ENCODE measurements at places on chromosomes 7 and 10.

GRCh38 chr7:11539853-11540252 lies 292.1 kb downstream of the THSD7A start:
- no peak for DNase-seq

DNA sequence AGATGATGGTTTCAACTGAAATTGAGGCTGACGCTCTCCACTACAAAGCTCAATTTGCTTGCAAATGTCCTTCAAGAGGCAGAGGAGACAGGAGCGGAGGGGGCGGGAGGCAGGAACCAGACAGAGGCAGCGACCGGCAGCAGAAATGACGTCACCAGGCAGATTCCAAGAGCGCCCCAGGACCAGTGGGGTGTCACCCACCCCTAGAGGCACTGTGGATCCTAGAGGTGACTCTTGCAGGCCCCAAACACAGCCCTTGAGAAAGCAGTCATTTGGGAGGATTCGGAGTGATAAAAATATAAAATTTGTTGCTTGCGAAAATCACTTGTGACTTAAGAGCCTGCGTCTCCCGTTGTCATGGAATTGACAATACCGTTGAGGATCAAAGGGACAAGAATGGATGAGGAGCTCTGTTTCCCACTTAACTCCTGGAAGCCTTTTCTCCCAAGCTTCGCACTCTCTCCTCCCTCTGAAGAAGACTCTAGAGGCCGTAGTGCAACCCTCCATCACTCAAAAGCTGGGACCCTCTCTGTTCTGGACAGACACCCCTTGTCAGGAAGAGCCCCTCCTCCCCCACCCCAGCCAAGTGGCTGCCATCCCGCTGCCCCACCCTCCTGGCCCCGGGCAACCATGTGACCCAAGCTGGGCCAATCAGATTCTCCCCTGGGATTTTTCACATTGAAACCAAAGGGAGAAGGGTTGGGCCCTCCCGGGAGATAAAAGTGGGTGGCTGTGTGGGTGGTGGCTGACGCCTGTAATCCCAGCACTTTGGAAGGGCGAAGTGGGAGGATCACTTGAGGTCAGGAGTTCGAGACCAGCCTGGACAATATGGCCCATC lies 16.3 kb upstream of the SLC29A4 start:
- DNase-seq, result no peak

GRCh38 chr10:12656518-12657142 lies 307.3 kb downstream of the CAMK1D start:
- no peak for DNase-seq

DNA sequence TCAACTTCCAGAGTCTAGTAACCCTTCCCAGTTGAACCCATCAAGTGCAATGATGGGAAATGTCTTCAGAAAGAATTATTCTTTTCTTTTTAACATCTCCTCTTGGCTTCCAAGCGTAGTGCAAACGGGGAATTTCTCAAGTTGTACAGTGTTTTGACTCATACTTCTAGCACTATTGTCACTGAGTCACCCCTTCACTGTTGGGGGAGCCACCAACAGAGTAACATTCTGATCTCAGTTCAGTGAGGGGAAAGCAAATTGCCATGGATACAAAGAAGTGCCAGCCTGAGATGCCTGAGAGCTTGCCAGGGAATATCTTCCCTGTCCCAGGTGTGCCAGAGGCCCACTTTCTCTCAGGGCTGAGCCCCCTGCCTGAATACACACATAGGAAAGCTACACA lies 31.0 kb downstream of the CYP3A5 start:
- DNase-seq, result no peak

DNA sequence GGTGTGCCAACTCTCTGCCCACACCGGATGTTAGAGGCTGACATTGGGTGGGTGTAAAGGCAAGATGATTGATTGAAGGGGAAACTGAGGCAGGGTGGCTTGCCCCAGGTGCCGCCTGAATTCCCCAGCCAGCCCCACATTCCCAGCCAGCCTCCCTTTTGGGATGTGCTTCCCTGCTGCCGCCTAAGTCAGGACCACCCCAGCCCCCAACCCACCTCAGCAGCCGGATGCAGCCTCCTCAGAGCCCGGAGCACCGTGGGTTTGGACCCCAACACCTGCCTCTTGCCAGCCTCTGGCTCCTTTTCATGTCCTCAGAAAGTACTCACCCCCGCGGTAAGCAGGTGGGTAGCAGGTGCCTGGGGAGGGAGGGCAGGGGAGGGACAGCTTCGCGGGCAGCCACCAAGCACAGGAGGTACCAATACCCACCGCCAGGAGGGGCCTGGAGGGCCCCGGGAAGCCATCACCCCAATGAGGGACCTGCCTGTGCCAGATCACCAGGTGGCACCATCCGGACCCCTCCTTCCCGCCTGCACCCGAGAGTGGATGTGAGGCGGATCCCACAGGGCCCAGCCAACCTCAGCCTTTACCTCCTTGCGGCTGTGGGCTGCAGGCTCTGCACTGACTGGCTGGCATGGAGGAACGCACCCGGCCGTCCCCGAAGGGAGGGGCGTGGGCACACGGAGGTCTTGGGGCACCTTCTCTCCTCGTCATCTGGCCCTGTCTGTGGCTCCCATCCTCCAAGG lies 60.5 kb downstream of the PWWP2B start:
- no peak for DNase-seq

DNA sequence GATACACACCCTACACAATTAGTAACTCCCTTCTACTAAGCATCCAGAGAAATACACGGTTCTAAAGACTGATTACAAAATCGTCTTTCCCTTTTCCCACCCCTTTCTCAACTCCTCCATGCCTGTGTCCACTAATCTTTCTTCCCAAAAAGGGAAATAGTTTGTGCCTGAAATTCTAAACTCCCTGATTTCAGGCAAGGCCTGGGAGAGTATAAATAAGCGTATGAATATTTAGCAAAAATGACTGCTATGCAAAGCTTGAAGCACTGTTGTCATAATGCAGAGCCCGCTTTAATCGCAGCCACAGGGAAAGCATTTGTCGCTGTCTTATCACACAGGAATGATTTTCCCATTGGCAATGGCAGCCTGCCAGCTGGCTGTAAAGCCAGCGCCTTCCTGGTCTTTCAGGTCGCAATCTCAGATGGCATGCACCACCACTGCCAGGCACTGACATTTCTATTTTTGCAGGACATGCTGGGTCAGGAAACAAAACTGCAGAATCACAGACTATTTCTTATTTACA lies 142.9 kb upstream of the PCGF5 start:
- no peak for DNase-seq

GRCh38 chr10:52621635-52622079 lies 150.9 kb downstream of the MBL2 start:
- no peak for DNase-seq

- DNase-seq, result no peak
These were observed 1.9 kb downstream of the CLRN3 start for GRCh38 chr10:127890832-127891334.

DNA sequence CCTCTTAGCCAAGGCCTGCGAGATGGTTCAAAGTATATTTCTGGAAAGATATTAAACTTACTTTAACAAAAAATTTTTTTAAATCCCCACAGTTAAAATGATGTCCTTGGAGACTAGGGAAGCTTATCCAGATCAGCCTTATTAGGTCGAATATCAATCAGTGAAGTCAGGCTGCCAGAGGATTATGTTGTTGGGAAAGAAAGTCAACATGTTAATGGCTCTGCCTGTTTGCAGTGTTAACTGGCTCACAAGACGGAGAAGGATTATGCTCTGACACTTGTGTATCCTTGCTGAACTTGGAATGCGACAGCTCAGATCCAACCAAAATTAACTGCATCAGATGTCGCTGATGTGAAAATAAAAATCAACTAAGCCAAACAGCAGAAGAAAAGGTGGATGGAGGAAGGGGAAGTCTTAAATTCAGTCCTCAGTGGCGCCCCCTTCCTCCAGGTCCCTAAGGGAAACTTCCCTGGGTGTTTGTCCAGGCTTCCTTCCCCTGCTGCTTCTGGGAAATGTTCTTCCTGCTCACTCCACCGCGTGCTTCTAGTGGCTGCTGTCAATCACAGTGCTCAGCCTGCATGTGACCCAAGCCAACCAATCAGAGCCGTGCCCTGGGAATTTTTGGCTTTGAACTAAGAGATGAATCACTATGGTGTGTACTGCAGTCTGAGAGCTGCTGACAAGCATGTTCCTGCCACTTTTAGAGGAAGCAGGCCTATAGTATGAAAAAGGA lies 690.4 kb upstream of the NRP1 start:
- no peak for DNase-seq

- DNase-seq, result no peak
These were observed 32.9 kb downstream of the AUTS2 start for GRCh38 chr7:69631131-69631530.

GRCh38 chr10:59143544-59143943 lies 32.9 kb upstream of the PHYHIPL start:
- no peak for DNase-seq

GRCh38 chr10:69468751-69469089 lies 17.5 kb downstream of the TSPAN15 start:
- DNase-seq, result no peak

DNA sequence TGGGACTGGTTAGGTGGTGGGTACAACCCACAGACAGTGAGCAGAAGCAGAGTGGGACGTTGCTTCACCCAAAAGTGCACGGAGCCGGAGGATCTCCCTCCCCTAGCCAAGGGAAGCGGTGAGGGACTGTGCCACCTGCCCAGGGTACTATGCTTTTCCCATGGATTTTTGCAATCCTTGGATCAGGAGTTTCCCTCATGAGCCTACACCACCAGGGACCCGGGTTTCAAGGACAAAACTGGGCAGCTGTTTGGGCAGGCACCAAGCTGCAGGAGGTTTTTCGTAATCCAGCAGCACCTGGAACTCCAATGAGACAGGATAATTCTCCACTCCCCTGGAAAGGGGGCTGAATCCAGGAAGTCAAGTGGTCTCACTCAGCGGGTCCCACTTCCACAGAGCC lies 209.1 kb upstream of the CXCL12 start:
- no peak for DNase-seq

- DNase-seq, result no peak
These were observed 68.0 kb downstream of the VOPP1 start for GRCh38 chr7:55504093-55504859.

DNA sequence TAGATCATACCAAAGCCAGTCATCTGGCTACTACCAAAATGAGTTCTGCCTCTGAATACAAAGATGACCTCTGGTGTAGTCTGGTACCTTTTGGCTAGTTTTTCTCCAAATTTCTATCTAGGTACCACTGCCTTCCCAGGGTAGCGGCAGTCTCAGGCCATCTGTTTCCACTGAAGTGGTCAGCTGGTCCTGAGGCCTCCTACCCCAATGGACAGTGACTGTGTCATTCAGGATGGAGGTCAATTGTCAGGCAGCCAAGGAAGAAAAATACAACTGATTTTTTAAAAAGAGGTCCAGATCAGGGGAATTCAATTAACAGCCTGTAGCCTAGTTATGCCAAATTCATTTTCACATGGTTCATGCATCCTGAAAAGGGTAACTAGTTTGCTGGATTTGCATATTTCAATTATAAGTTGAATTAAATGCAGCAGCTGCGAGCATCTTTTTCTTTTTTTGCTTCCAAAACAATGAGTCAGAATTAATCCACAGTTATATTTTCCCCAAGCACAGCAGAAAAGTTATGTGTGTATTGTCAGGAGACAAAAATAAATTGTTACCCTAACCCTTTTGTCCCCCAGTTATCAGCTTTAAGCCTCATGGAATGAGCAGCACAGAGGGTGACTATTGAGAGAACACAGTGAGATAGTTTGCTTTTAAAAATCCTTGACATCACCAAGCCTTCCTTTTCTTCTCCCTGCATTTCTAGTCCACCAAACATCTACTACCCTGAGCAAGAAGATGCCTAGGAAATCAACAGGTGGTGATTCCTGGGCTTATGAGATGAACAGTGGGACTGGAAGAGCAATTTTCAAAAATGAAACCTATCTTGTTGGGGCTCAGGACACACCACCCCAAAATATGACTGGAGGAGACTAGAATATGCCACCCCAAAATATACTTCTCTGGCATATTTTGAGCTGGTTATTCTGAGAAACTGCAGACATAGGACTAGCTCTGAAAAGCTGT lies 27.7 kb downstream of the BCCIP start:
- no peak for DNase-seq

DNA sequence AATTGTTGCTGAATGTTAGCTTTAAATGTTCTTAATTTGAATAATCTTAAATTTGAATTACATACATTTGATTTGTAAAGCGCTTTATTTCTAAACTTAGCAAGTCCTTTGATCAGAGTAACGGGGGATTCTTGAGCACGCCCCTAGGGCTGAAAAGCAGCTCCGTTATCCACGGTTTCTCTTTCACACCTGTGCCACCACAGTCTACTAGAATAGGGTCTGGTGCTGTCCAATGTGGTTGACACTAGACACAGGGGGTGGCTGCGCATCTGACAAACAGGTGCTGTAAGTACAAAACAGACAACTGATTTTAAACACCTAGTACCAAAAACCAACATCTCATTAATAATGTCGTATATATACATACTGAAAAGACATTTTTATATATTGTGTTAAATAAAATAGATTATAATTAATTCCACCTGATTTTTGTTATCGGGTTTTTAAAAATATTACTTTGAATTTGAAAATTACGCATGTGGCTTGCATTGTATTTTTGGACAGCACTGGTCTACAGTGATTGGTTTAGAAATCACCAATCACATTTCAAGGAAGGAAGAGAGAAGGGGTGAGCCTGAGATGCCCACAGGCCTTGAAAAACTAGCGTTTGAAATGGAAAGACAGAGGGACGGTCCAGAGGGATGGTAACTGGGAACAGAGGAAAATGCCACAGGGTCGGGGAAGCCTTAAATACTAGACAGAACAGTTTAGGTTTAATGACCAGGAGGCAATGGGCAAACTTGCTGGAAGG lies 7.3 kb downstream of the SEPHS1 start:
- no peak for DNase-seq

DNA sequence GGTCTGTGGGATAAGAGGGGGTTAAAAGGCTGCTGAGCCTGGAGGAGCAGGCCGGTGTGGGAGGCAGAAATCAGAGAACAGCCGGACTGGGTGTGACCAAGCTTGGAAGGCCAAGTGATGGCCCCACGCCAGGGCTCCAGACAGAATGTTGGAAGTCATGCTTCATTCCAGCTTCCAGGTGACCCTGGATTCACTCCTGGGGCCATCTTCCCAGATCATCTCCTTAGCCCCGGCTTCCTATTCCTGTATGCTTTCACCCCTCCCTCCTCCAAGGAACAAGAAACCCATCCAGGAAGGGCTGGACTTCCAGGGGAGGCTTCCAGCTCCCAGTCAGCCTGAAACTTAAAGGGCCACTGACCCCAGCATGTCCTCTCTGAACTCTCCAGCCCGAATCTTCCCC lies 1.0 kb downstream of the INMT start:
- DNase-seq, result no peak

DNA sequence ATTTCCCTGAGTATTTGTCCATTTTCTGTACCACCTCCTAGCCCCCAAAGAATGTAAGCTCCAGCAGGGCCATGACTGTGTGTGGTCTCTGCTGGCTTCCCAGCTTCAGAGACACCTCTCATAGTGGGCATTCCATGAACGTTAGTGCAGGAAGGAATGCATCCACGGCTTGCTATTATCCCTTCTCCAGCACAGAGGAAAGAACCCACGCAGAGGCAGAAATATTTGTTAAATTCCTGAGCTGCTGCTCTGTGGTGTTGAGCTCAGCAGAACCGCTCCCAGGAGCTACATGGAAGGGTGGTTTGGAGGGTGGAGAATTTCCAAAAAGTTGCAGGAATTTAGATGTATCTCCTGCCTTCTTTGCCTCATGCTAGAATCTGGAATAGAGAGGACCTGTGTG lies 275.2 kb downstream of the POU6F2 start:
- no peak for DNase-seq
